ENCODE measurements at places on chromosomes 5 and 9.

- DNase-seq, result no peak
These were observed 513.6 kb upstream of the C9orf72 start for GRCh38 chr9:28086881-28087280.

DNA sequence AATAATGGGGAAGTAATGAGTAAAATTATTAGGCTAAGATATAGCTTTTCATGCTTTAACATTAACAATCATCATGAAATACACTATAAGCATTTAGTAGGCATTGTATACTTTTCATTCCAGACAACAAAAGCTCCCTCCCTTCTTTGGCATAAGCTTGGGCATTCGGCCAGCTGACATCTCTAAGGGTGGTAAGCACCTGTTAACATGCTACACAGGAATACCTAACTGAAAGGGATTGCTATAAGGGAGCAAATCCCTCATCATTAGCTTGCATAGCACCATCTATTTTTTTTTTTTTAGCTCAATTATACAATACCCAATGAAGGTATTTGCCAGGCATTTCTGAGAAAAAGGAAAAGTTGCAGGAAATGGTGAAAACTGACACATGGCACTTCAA is 16.6 kb downstream of the STRBP start:
- DNase-seq, result no peak

GRCh38 chr5:121833617-121834016 is 18.1 kb upstream of the FTMT start:
- DNase-seq, result no peak

DNA sequence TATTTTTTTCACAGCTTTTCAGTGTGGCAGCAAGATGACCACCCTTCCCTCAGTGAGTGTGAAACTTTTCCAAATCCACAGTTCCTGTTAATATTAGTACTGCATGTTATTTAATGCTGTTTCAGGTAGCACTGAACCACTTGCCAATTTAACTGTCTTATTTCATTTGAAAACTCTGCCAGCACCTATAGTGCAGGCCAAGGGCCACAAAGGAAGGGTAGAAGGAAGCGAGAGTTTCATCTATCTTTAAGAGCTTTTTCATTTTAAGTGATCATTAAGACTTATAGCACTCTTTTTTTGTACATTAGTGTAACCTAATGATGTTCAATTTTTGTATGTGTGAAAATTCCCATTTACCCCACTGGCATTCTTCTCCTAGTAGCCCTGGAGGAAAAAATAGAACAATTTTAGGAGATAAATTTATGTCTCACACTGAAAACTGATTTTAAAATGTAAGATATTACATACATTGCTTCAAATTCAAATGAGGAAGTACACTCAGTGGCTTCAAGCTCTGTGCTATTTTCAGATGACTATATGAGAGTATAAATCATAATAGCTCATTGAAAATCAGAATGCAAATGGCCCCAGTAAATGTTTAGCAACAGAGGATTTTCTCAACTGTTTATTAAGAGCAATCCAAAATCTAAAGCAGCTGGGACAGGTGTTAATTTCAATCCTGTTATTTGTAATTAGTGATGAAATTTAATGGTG is 820.5 kb downstream of the PTPRD start:
- no peak for DNase-seq

- DNase-seq, result no peak
These were observed 96.8 kb downstream of the FBXO4 start for GRCh38 chr5:42021923-42022322.

DNA sequence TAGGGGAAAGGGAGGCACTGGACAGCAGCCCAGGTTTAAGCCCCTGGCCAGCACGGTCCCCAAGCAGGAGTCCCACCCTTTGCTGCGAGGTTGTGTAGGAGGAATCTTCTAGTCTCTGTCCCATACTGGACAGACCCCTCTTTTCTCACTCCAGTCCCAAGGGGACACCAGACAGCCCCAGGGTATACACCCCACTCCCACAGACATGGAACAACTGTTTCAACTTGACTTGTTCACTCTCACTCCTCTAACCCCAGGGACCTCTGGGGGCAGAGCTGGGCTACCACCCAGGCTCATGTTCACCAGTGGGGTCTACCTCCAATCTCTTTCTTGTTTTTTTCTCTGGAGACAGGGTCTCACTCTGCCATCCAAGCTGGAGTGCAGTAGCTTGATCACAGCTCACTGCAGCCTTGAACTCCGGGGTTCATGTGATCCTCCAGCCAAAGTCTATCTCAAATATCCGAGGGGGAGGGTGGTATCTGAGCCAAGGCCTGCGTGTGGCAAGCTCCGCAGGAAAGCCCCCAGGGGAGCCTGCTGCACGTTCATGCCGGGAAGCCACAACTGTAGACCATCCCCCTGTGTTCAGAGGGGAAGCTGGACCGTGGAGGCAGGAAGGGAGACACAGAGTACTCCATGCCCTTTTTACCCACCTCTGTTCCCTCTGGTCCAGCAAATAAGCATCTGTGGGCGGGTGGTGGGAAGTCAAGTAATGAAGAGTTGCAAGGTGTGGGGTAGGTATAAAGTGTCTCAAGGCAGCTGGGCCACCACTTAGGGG is 1.8 kb downstream of the PTGES2 start:
- no peak for DNase-seq

DNA sequence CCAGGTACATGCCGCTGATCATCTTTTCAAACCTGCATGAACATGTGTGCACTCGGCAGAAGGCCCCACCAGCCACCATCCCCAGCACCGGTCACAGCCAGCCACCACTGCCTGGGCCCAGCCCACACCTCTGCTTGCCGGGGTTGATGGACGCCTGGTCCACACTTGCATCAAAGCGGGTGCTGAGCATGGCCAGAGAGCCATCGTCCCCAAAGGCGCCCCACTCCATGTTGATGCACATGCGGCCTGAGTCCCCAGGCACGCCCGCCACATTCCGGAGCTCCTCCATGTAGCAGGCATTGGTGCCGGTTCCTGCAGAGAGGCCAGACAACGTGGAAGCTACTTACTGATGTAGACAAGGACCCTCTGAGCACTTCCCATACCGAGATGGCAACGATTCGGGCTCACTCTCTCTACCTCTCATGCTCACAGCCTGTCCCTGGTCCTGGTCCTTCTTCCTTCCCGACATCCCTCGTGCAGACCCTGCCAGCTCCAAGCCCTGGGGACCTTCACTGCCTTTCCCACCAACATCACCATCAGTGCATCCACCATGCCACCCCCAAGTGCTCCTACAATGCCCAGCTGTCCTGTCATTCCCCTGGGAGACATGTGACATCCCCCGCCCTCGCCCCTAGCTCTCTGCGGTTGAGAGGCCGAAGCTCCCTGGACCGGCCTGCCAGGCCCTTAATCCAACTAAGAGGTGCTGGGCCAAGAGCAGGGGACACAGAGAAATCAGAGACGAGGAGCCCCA is 17.2 kb downstream of the HK3 start:
- DNase-seq, result no peak

DNA sequence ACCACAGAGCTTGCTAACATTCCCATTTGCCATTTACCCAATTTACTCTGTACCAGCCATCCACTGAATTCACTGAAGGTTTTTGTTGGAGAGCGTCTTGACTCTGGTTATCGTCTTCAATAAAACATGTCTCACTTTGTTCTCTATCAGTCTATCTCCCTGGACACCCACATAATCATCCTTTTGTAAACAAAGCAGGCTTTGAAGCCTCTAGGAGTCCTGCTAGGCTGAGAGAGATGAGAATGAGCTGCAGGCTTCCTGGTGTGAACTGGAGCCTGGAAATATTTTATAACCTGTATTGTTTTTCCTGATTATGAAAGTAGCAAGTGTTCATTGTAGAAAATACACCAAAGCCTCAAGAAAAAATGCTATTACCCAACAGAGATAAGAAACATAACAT is 140.6 kb upstream of the ZNF366 start:
- no peak for DNase-seq

DNA sequence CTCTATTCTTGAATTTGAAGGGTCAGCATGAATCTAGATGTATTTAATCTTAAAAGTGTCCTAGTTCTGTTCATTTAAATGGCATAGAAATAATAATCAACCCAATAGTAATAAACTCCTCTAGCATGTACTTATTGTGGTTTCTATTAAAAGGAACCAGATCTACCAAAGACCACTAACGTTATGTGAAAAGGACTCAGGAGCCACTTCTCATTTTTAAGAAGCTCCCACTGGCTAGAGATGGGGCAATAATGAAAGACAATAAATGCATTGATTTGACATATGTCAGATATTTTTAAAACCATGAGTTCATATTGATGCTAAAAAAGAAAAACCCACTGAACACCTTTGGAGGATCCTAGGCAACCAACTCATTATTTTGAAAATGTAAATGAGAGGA is 191.9 kb downstream of the ATP10B start:
- no peak for DNase-seq

DNA sequence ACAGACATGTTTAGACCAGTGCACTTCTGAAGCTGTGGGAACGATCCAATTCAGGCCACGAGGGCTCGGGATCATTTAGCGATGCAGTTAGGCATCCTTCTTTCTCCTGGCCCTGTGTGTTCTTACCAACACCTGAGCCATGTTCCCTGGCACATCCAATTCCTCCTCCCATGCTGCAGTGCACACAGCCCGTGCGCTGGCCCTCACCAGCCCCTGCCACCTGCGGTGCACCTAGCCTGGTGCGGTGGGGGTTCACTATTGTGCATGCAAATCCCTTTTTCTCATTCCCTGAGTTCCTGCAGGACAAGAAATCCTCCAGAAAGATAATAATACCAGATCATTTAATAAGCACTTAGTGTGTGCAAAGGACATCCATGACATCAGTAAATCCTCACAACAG is 53.5 kb downstream of the NEURL1B start:
- no peak for DNase-seq

DNA sequence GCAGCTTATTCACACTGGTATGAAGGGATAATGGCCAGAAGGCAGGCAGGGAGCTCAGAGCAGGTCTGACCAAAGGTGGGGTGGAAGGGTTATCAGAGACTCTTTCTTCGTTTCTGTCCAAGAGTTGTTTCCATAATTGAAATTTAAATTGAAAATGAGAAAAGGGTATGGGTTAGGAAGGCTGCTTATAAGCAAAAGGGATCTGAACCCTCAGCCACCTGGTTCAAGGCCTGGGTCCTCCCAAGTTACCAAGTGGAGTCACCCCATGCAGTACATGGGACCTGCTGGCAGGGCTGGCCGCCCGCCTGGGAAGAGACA is 17.8 kb downstream of the EEIG1 start:
- DNase-seq, result no peak

GRCh38 chr5:139925650-139926640 is 117.2 kb downstream of the NRG2 start:
- DNase-seq, result no peak

DNA sequence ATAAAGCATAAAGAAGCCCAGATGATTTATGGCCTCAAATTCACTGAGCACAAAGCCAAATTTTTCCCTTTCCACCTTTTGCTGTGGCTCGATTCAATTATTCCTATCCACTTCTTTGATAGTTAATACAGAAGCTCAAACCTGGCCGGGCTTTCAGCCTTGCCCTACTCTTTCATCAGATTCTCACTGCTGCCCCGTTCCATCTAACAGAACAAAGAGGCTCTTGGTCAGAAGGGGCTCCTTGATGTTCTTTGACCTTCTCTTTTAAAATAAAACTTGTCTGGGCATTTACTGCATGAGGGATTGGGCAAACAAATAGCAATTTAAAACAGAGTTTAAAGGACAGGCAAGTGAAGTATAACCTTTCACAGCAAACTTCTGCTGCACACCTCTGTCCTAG is 9.8 kb downstream of the GRXCR2 start:
- no peak for DNase-seq
